ENCODE measurements at places on chromosomes 5 and 9.

- DNase-seq, result no peak
These were observed 60.8 kb downstream of the MEGF10 start for GRCh38 chr5:127351418-127351817.

GRCh38 chr5:66113160-66113559, 30.9 kb upstream of the SREK1 start:
- no peak for DNase-seq

GRCh38 chr9:1941989-1942388, 73.2 kb upstream of the SMARCA2 start:
- DNase-seq, result no peak

DNA sequence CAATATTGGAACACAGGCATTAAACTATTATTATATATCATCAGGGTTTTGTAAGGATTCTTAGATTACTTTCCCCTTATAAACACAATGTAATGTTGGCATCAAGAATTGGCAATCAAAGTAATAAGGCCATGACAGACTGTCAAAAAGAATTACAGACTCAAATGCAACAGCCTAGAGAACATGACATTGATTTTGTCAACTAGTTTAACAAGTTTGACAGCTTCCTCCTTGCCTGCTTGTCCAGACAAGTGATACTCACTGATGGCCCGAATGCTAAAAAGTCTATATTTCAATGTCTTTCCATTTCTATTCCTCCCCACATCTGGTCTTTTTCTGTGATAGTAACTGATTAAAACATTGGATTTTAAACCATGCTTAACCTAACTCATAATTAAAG, 6.4 kb upstream of the ANKRD31 start:
- no peak for DNase-seq

DNA sequence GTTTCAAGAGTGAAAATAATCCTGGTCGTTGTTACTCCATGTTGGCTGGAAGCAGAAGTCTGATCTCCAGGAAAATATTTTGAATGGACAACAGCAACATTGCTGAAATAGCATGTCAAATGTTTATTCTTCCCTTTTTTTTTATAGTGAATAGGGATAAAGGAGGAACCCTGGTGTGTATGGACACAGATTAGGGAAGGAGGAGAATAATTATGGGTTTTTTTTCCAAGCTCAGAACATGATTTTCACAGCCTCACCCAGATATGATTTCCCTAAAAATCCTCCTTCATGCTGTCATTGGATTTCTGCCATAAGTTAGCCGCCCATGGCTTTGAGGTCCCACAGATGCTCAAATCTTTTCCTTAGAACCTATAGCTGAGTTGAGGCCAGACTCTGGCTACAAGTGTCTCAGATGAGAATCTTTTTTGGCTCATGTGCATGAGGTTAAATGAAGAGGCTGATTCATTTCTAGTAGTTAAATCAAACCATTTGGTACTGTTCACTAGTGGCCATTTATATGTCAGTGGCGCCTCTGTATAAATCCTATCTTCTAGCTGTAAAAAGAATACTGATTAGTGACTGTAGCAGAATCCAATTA, 65.5 kb upstream of the LIFR start:
- DNase-seq, result no peak

- DNase-seq, result no peak
These were observed 28.0 kb upstream of the SH3RF2 start for GRCh38 chr5:145908206-145908960.

DNA sequence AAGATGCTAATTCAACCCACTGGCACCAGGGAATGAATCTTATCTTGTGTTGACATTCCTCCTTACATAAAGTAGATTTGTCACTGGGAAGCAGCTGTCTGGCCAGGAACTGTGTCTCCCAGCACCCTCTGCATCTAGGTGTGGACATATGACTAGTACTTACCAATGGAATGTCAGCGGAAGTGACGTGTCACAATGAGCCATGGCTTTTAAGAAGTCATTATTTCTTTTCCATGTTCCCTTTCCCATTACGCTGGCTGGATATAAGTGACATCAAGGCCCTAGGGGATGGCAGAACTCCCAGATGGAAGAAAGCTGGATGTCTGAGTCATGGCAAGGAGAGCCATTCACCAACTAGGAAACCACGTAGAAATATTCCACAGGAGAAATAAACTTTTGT, 84.7 kb upstream of the MAST4 start:
- DNase-seq, result no peak

- no peak for DNase-seq
These were observed 45.6 kb upstream of the TLE4 start for GRCh38 chr9:79526149-79526672.

DNA sequence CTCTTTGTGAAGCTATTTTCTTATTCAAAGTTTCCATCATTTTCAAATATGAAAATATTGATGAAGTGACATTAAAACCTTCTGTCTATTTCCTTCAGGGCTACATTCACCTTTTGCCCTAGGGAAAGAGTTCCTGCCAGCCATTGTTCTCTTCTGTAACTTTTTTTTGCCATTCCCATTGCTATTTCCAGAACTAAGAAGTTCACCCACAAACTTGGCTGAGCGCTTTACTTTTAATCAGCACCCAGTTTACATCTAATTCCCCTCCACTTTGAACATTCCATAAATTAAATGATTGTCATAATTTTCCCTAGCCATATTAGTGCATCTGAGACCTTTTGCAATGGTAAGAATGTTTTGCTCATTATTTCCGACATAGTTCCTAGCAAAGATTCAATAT, 4.4 kb downstream of the IL33 start:
- no peak for DNase-seq

GRCh38 chr5:141635646-141636045, 1.0 kb downstream of the HDAC3 start:
- no peak for DNase-seq

- peak; percentile 77 for DNase-seq
These were observed 10.2 kb upstream of the LCP2 start for GRCh38 chr5:170307575-170308465.

- no peak for DNase-seq
These were observed 5.0 kb downstream of the P4HA2 start for GRCh38 chr5:132222649-132223038.

DNA sequence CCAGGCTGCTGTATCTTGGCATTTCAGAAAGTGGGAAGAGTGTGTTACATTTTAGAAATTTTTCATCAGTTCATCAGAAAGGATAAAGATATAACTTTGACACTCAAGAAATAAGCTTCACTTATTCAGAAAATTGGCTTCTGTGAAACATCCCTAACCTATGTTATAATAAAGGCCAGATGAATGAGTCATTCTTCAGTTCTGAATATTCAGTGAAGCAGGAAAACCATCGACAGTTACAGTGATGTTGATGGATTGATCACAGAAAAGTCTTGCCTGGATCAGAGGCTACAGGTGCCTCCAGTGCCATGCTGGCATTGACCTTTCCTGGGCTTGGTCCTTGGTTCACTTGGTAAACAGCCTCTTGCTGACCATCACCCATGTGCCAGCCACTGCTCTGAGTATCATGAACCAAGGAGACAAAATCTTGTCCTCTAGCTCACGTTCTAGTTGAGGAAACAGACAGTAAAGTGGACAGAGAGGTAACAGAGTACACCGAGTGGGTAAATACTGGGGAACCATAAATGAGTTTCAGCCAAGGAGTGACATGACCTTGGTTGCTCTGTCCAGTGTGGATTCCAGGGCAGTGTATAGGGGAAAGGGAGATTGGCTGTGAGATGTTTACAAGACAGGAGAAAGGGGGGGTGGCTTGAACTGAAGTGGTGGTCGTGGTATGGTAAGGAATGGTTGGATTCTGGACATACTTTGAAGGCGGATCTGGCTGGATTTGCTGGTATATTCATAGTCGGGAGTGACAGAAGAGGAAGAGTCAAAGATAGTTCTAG, 98.6 kb downstream of the AMBP start:
- DNase-seq, result no peak

GRCh38 chr9:71619926-71620325, 148.4 kb downstream of the CEMIP2 start:
- DNase-seq, result no peak

DNA sequence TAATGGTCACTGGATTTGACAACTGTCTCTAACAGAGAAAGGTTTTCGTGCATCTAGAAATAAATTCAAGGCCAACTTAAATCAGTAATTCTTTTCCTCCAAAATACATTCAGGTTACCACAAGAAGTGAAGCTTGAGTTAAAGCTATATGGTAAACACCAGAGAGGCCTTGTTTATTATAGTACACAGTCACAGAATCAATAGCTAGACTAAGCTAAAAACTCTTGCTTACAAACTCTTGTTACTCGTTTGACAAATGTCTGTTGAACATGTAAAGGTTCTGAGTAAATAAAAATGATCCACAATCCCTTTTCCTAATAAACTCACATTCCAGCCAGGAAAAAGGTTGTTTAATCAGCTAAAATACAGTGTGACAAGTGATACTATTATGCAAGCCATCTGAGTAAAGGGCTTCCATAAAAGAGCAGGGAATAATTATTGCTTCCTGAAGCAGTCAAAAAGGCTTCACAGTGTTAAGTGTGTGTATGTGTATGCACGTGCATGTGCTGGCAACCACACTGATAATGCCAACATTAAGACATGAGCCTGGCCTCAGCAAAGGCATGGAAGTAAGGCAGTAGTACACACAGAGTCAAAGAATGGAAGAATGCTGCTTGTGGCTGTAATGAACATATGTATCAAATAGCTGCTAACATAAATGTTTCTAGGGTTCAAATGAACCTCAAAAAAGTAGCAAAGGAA, 12.8 kb downstream of the PTAR1 start:
- DNase-seq, result no peak

GRCh38 chr9:131594906-131595665, 49.8 kb downstream of the PRRT1B start:
- no peak for DNase-seq

DNA sequence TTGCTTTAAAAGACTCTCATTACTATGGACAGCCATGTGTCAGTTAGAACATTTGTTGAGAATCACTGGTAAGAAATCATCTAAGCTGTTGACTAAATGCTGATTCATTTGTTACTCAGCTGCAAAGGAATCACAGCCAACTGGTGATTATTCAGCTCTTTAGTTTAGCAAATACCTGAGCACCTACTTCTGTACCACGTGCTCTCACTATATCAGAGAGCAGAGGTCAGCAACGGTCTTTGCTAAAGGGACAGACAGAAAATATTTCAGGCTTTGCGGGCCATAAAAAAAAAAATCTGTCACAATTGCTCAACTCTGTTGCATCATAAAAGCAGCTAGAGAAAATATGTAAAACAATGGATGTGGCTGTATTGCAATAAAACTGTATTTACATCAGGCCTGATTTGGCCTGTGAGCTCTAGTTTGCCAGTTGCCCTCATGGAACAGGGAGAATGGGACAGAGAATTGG, 377.6 kb downstream of the DNAH5 start:
- no peak for DNase-seq

DNA sequence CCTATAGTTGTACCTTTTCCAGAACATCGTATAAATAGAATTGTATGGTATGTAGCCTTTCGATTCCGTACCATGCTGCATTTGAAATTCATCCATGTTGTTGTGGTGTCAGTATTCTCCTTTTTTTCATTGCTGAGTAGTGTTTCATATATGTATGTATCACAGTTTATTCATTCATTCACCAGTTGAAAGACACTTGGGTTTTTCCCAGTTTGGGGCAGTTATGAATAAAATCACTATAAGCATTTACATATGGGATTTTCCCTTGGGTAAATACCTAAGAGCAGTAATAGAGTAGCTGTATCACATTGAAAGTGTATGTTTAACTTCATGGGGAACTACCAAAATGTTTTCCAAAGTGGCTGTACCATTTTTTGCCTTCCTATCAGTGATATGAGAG, 16.1 kb upstream of the FKTN start:
- no peak for DNase-seq

DNA sequence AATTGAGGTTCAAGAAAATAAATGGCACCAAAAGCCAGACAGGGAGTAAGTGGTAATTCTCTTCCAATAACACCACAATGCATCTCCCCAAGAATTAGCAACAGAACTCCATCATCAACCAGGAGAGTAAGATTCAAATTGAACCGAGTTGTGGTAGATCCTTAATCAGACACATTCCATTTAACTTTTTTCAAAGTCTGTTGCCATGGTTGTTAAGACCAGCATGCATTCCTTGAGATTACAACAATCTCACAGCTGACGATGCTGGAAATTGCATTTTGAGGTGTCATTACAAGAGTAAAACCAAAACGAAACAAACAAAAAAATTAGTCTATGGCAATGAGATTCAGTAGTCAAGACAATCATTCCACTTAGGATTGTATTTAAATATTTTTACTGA, 78.9 kb upstream of the ZNF462 start:
- DNase-seq, result no peak

DNA sequence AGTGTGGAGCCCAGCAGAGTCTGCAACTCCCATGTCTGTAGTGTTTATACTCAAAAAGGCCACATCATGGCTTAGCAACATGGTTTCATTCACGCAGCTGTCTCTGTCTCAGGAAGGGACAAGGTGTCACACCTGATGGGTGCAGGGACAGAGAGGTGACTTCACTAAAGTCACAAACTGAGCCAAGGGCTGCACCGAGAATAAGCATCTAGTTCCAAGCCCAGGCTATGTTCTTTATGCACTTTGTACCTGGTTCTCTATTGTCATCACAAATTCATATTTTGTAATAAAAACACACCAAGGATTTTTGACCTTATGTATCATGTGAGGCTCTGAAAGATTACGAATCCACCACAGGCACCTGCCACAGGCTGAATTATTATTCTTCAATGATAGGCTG, 64.9 kb upstream of the STK32A start:
- DNase-seq, result no peak

Measured in testis (tissue), 5 donors.